BJ (cell line): ENCODE measurements at places on chromosomes 11 and 22. TPM values are rescaled to one million over a fixed set of nuclear protein-coding genes. Genes with fewer than 3 reads are reported as not detected.

Gene TYR
- not detected in 2 replicates for polyA plus RNA-seq

Gene CHADL
- 0.51 and 0.70 TPM in 2 replicates for polyA plus RNA-seq

Gene PNPLA5
- not detected in 2 replicates for polyA plus RNA-seq

Gene OR2AT4
- not detected in 2 replicates for polyA plus RNA-seq

Gene C1QTNF5
- polyA plus RNA-seq, result 12.2 and 19.4 TPM in 2 replicates

Gene GLB1L3
- polyA plus RNA-seq, result not detected in 2 replicates

Gene MALAT1
- 924 and 1,611 TPM in 2 replicates for polyA plus RNA-seq

Gene OR4D5
- polyA plus RNA-seq, result not detected in 2 replicates

Gene ARHGAP20
- polyA plus RNA-seq, result 2.5 TPM in 2 replicates

Gene OR10A2
- polyA plus RNA-seq, result not detected in 2 replicates

Gene PGA5
- polyA plus RNA-seq, result not detected in 2 replicates

Gene PRR33
- not detected in 2 replicates for polyA plus RNA-seq

Gene SMPD1
- 76.1 and 118 TPM in 2 replicates for polyA plus RNA-seq

Gene RIMBP3C
- 0.06 and 0.11 TPM in 2 replicates for polyA plus RNA-seq

Gene MPPED2
- not detected in 2 replicates for polyA plus RNA-seq

Gene GRAMD1B
- 8.7 and 11.7 TPM in 2 replicates for polyA plus RNA-seq

Gene BTBD18
- not detected in 2 replicates for polyA plus RNA-seq

Gene P2RY2
- 0.15 TPM in 2 replicates for polyA plus RNA-seq

Gene MS4A4E
- polyA plus RNA-seq, result not detected in 2 replicates

Gene PKDREJ
- polyA plus RNA-seq, result not detected in 2 replicates

Gene BCO2
- polyA plus RNA-seq, result 0.56 and 0.85 TPM in 2 replicates

Gene CRYBB2
- polyA plus RNA-seq, result 0.92 and 1.3 TPM in 2 replicates

Gene SYCE3
- not detected in 2 replicates for polyA plus RNA-seq

Gene PARVA
- 143 and 147 TPM in 2 replicates for polyA plus RNA-seq
